ENCODE measurements at places on chromosomes 2 and 18.

GRCh38 chr2:239443666-239444567, 43.1 kb upstream of the HDAC4 start:
- no peak for DNase-seq

DNA sequence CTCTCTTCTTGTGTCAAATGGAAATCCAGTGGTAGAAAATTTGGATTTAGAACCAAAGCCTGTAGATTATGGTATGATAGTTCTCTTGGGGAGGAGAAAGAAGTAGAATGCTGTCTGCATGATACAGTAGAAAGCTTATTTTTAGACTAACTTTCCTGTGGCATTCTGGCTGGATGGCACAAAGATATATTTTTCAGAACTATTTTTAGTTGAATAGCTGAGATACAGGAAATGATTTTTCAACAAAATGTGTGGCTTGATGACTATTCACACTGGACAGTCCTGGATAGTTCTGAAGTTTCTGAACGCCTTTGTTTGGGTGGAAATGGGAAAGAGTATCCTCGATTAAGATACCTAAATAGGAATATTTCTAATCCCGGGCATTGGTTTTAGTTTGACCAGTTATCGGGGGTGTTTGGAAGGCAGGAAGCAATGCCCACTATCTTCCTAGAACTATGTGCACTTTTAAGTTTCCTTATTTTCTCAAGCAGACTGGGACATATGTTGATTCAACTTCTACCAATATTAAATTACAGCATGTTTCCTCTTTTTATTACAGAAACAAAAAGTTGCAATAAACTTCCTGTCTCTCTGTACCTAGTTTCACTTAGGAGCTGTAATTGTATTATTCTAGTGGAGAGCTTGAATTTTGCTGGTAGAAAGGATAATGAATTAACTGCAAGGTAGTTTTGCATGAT, 32.1 kb downstream of the GDF7 start:
- DNase-seq, result no peak

DNA sequence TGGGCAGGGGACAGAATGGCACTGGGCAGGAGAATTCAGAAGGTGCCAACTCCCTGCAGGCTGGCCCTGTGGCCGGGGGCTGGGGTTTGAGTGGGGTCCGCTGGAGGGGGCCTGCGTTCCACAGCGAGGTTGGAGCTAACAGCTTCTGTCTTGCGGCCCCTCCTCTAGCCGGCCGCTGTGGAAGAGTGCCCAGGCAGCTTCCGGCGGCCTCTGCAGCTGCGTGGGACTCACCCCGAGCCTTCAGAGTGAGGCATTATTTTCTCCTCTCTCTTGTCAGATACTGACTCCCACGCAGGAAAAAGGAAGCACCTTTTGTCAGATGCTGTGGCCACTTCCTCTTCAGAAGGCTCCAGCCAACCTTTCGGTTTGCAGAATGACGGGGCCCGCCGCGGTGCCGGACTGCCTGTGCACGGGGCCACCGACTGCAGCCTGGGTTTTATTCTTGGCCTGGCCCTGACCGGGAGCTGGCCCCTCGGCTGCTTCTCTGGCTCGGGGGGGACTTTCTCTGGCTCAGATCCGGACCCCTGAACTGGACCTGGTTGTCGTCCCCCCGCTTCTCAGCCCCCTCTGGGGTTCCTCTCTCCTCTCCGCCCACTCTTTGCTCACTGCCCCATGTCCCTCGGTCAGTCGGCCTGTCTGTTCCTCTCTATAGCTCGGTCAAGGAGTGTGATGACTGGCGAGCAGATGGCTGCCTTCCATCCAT, 40.1 kb downstream of the ARHGAP25 start:
- DNase-seq, result no peak

- DNase-seq, result no peak
Observed at GRCh38 chr2:584863-585823, 92.1 kb downstream of the TMEM18 start.

- no peak for DNase-seq
Observed at GRCh38 chr2:236712961-236713673, 143.5 kb downstream of the ACKR3 start.

DNA sequence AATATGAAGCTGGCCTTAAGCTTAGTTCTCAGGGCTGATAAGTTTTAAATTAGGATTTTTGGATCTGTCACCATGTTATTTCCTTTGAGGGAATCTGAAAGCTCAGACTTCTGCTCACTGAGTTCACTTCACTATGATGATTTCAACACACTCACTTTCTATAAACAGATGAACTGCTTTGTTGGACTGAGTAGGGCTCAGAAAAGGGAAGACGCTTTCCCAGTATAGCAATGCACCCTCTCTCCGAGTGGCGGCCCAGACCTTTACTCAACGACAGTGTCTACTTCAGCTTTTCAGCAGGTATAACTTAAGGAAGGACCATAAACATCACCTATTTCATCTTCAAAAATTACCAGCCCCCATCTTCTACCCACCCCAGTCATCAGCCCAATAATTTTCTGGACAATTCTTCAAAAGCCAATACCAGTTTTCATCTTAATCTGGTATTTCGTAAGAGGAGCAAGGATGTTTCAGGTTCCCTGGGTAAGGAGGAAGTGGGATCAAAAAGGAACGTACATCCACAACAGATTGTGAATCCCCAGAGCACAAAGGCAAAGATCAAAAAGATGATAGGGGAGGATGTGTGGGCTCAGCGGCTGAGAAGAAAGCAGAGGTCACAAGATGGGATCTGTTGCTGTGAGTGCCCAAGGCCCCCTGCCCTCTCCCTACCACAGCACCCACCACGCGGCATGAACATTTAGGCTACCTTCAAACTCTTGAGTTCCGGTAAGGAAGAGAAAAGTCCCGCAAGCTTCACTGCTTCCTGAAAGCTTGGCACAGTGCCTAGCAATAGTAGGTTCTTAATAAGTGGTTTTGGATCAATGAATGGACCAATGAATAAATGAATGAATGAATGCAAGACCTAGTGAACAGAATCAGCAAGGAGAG, 41.9 kb downstream of the LPIN2 start:
- DNase-seq, result no peak

DNA sequence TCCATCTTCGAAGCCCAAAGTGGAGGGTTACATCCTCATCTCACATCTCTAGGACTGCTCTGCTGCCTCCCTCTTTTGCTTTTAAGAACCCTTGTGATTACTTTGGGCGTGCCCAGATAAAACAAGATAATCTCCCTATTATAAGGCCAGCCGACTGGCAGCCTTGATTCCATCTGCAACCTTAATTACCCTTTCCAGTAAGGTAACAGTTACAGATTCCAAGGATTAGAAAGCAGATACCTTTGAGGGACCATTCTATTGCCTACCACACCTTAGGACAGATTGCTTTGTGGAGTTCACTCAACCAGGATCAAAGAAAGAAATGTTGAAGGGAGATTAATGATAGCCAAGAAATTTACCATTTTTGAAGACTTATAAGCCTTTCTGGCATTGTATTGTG, 250.8 kb upstream of the ACVR2A start:
- no peak for DNase-seq

GRCh38 chr2:21251216-21251980, 127.6 kb downstream of the TDRD15 start:
- no peak for DNase-seq

GRCh38 chr2:191280290-191280689, 35.1 kb downstream of the MYO1B start:
- DNase-seq, result no peak

GRCh38 chr2:188765522-188766470, 208.4 kb upstream of the COL3A1 start:
- no peak for DNase-seq

DNA sequence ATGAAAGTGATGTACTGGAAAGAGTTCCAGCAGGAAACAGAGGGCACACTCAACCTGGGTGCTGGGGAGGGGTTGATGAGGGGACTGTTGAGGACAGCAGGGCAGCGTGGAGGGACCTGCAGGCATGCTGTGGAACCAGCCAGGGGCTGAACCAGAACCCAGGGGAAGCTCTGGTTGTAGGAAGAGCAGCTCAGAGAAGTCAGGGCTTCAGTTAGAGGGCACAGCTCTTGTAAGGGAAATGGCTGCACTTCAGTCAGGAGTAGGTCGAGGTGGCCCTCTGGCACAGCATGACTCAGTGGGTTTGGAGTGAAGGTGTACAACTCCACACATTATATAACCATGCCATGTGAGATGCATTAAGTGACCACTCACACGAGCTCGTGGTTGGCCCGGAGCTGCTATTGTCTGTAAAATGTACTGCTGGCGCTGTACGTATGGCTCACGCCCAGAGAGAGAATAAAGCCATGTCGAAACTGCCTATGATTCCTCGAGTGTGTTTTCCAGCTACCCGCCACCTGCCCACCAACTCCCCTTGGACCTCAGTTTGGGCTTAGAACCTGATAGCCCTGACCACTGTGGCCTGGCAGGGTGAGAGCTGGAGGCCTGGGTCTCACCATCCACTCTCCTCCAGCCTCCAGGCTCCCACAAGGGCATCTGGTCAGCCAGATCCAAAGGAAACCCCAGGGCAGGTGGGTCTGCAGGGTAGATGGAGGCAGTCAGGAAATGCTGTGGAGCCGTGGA, 136.5 kb upstream of the HS6ST1 start:
- no peak for DNase-seq

DNA sequence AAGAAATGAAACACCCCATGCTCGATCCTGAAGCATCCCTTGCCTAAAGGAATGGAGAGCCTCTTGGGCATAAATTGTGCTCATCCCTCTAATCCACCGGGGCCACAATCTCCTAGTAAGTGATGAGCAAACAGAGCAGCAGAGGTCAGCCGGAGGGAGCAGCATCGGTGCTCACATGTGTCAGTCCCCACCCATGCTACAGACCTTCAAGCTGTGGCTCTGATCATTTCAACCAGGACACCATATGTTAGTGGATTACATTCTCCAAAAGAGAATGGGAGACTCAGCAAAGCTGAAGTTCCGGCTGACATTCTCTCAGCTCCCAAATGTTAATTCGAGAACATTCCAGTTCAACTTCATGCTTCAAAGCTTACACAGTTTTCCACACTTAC, 75.6 kb downstream of the AAK1 start:
- no peak for DNase-seq

- DNase-seq, result no peak
Observed at GRCh38 chr2:161956738-161957137, 117.3 kb downstream of the DPP4 start.
